ENCODE measurements at places on chromosomes 12 and 14. TPM values are rescaled to one million over a fixed set of nuclear protein-coding genes. Genes with fewer than 3 reads are reported as not detected.

TIMM9 gene
- total RNA-seq: 83.4 TPM

PACS2 gene
- total RNA-seq: 26.6 TPM

C14orf180 gene
- not detected for total RNA-seq

SLC25A21 gene
- total RNA-seq: 0.98 TPM

SLCO1A2 gene
- total RNA-seq: not detected

OVCH1 gene
- not detected for total RNA-seq

DACT1 gene
- total RNA-seq: 0.74 TPM

POTEM gene
- not detected for total RNA-seq

PPP1R3E gene
- 3.5 TPM for total RNA-seq

GYS2 gene
- not detected for total RNA-seq

BIN2 gene
- total RNA-seq: 0.08 TPM

HOXC9 gene
- 13.7 TPM for total RNA-seq

STYK1 gene
- total RNA-seq: 0.17 TPM

WNT1 gene
- 0.09 TPM for total RNA-seq

CLEC7A gene
- total RNA-seq: not detected

OR6C4 gene
- not detected for total RNA-seq

PMCH gene
- not detected for total RNA-seq

SELPLG gene
- 0.79 TPM for total RNA-seq

KRT2 gene
- 0.03 TPM for total RNA-seq

CMA1 gene
- not detected for total RNA-seq

MYRFL gene
- total RNA-seq: not detected

KRT71 gene
- total RNA-seq: not detected

PTCSC3 gene
- not detected for total RNA-seq

ACVR1B gene
- 19.7 TPM for total RNA-seq

AJUBA gene
- total RNA-seq: 31.9 TPM

CLEC1B gene
- not detected for total RNA-seq

GLT8D2 gene
- 0.23 TPM for total RNA-seq

TC2N gene
- total RNA-seq: 0.81 TPM

MAP1LC3B2 gene
- 1.2 TPM for total RNA-seq

P2RX2 gene
- not detected for total RNA-seq

CEBPE gene
- total RNA-seq: not detected

EIF2S3B gene
- 0.36 TPM for total RNA-seq

DEPDC4 gene
- total RNA-seq: 1.2 TPM

PSMA3 gene
- 174 TPM for total RNA-seq

FAM90A1 gene
- 0.16 TPM for total RNA-seq

DLK1 gene
- 0.17 TPM for total RNA-seq

SLC5A8 gene
- not detected for total RNA-seq

MYO1H gene
- not detected for total RNA-seq

SALL2 gene
- 0.71 TPM for total RNA-seq

C14orf39 gene
- total RNA-seq: not detected

PIANP gene
- total RNA-seq: 0.75 TPM

GPR84 gene
- not detected for total RNA-seq

SOX5 gene
- not detected for total RNA-seq

CISTR gene
- total RNA-seq: not detected

RFX4 gene
- 0.08 TPM for total RNA-seq

NINJ2 gene
- 0.61 TPM for total RNA-seq

ASPG gene
- total RNA-seq: 0.15 TPM

KCNC2 gene
- total RNA-seq: not detected

KMT2D gene
- 35.2 TPM for total RNA-seq

PRR4 gene
- total RNA-seq: 2.7 TPM

CACNB3 gene
- 31.2 TPM for total RNA-seq

LTBP2 gene
- 10.0 TPM for total RNA-seq

CIDEB gene
- 0.12 TPM for total RNA-seq

RTN1 gene
- not detected for total RNA-seq

PRDM4 gene
- total RNA-seq: 18.5 TPM

RNASE7 gene
- not detected for total RNA-seq

WASHC3 gene
- 29.1 TPM for total RNA-seq

TSHR gene
- total RNA-seq: not detected

Measured in A549 treated with AZD2906 at 1 μM for 4 hours (cell line).